ENCODE measurements at places on chromosomes 1 and 21.

DNA sequence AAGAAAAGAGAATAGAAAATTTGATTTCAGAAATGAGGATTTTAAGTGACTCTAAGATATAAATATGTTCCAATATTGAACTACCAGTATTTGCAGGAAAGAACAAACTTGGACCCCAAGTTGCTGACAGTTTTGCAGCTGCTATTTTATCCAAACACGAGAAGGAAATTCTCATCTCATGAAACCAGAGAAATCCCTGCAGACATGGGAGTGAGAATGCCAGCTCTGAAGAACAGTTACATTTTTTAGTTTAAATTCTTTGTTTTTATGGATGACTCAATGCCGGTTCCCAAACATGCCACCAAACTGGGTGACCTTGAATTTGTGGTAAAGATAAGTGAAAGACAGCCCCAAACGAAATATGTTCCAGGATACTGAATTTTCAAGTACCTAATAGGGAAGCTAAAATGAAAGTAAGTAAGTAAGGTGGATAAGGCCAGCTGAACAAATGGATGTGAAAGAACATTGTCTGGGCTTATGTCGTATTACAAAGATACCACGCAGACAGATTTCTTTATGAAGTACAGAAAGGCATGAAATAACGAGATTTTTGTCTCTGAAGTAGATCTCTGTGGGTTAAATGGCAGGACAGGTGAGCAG is 19.9 kb downstream of the TLR5 start:
- no peak for DNase-seq

- no peak for DNase-seq
Measured at GRCh38 chr1:243477731-243478290, 222.0 kb downstream of the SDCCAG8 start.

DNA sequence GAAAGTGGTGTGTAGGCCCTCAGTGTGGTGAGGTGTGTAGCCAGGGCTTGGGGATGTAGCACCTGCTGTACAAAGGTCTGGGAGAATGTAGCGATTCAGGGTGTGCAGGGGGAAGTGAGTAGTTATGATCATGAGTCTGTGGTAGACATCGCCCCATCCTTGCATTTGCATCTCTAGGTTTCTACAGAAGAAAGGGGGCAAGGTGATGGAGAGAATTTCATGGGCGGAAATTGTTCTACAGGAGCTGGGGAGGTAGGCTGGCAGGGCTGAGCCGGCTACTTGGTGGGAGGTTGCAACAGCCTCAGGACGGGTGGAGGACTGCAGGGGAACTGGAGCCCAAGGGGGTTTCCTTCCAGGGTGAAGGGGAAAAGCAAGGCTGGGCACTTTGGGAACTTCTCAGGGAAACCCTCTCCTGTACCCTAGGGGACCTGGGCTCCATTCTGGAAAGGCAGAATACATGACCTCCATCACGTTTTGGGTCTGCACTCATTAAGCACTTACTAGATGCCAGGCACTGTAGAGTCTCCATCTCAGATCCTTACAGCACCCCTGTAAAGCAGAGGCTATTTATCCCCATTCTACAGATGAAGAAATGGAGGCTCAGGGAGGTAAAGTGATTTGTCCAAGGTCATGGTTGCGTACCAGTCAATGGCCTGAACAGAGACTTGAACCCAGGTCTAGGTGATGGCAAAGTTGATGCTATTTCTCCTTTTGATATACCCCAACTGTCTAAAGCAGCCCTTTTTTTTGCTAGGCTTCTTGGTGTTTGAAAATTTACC is 14.5 kb upstream of the TNFRSF1B start:
- no peak for DNase-seq

DNA sequence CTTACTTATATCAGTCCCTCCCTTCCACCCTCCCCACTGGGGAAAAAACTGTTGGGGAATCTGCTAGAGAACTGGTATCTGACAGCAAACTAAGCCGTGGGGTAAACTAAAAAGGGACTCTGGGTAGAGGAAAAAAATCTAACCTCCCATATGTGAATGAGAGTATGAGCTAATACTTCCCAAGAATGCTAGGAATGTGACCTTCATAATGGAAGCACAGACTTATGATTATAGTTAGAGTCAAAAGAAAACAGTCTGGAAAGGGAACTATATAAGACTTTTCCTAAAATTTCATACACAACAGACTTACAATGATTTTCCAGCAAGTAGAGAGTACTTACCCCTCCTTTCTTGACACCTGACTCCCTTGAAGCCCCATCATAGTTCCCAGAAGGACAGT is 23.0 kb upstream of the RBBP5 start:
- no peak for DNase-seq

DNA sequence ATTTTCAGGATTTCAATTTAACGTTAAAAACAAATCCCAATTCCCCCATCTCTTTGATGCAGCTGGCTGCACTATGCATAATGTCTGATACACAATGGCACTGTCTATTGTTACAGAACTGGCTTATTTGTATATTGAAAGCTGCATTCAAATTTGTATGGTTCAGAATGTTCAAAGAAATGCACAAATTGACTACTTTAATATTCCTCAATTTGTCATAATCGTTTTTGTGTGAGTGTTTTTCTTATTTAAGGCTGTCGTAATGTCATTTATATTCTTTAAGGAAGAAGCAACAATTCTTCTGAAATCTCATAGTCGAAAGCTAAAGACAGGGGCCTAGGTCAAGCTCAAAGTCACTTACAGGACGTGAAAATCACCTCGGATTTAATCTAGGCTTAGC is 341.4 kb upstream of the ZRANB2 start:
- no peak for DNase-seq

DNA sequence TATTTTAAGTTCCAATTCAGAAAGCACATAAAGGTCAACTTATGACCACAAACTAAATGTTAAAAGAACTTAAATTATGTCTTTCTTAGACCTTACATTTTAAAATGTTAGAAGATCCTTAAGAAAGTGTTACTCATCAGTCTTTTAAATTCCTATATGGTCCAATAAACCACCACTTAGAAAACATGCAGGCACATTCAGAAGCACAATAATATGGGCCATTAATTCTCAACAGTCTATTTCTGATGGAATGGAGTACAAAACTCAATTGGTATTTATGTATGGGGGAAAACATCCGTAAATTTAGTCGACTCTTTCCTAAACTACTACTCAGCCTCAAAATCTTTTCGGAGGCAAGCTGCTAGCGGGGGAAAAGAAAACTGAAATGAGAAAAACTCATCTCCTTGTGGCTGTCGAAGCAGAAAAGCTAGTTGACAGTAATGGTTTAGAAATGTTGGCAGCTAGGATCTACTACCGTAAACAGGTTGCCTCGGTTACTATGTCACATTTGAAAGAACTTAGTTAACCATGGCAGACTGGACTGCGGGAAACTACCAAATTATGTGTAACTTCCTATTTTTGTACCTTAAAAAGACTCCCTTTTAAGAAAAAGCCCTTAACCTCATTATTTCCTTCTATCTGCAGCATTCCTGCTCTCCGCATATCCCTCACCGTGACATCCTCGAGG is 1.0 kb downstream of the TRMT1L start:
- DNase-seq, result peak; percentile 50

GRCh38 chr1:172185211-172185610 is 235.3 kb upstream of the C1orf105 start:
- no peak for DNase-seq

GRCh38 chr1:204131978-204132377 is 19.9 kb downstream of the ETNK2 start:
- DNase-seq, result no peak

DNA sequence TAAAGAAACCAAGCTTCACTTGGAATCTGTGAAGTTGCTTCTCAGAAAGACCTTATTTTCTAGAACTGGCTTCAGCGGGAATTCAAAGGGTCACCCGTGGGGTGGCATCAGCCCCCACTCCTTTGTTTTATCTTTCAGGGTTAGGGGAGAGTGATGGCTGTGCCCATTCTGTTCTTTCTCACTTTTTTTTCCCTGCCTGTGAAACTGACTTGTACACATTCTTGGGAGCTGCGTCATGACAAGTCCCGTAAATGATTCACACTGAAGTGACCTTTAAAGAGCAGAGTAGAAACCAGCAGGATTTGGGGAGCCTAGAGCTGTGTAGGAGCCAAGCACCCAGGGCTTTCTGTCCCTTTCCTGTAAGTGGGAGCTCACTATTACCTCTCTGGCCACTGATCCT is 43.8 kb downstream of the SLC44A3 start:
- no peak for DNase-seq

GRCh38 chr1:19893687-19894086 is 11.5 kb downstream of the OTUD3 start:
- DNase-seq, result no peak

GRCh38 chr1:1419813-1420653 is 1.0 kb downstream of the ANKRD65 start:
- DNase-seq, result no peak

DNA sequence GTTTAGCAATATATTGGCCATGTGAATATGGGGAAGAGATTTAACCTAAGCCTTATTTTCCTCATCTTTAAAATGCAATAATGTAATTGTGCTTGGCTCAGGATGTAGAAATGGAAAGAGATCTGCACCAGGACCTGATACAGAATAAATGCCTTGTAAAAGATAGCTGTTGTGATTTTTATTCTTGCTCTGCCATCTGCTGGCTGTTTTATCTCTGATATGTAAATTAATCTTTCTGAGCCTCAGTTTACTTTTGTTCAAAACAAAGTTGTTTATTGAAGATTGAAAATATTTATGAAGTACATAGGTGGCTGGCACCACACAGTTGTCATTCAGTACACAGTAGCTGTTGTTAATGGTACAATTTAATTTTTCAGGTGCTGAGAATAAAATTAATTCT is 21.9 kb downstream of the ZYG11B start:
- peak; percentile 8 for DNase-seq

DNA sequence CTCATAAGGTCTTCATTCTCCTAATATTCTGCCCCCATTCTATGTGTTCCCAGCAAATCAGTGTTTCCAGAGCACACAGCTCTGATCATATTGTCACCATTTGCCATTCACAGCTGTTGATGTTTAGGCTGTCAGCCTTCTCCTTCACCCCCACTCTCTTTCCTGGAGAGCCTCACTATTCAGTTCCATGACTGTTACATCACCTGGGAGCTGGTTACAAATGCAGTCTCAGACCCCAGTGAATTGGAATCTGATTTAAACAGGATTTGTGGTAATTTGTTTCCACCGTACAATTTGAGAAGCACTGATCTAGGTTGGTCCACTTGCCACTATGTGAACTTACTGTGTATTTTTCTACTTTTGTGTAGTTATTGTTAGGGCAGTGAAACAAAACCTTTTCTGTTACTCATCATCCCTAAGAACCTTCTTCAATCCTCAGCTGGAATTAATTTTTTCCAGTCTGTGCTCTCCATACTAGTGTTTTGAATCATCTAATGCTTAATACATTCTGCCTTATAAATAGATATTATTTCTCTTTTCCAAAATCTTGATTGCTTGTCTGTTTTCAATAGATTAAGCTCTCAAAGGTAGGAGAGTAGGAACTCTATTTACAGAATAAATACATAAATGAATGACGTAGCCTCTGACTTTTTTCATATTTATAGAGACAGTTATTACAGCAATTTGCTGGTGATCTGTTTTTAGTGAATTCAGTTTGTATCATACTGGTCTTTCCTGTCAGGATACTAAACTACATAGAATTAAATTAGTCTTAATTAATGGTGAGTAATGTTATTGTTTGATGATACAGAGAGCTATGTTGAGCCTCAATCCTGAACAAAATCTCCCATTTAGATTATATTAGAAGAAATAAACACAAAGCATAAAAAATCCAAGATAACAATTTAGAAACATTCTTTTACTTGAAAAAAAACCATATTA is 8.1 kb downstream of the SNX7 start:
- DNase-seq, result no peak

DNA sequence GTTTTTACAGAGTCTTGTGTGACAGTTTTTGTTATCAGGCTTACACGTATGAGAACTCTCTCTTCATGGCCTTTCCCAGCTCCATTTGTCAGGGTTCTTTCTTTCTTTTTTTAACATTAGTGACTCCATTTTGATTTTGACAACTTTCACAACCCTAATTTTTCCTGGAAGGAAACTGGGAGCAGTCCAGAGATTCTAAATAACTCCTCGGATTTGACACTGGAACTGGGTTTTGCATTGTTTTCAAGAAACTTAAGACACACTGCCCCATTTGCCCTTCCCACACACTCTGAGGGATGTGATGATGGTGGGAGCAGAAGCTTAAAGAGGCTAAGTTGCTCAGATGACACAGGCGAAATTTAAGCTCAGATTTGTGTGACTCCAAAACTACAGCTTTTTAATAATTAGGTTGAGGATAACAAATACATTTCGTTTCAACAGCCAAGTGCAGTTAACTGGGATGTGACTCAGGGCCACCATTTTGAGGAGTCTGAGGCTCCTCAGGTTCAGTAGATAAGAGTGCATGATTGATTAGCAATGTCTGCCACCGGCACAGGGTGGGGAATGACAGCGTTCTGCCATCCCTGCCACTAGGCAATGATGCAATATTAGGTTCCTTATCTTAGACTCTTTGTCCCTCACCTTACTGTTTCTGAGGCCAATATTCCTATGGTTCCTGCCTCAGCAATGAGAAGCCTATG is 95.1 kb upstream of the ATP1A1 start:
- DNase-seq, result no peak

DNA sequence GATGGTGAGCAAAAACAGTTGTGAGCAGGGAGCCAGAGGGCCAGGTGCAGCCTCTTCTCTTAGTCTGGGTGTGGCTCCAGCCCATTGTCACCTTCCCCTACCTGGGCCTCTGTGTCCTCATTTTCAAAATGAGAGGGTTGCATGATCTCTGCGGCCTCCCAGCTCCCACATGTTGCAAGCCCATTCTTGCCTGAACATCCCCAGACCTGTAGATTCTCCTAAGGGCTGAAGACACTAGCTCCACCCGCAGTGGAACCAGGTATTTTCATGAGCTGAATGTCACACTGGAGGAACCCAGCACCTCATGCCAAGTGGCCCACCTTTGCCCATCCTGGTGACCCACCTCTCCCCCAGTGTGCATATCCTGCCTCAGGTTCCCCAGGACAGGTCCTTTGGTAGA is 12.3 kb downstream of the IKBKE start:
- DNase-seq, result no peak

- DNase-seq, result no peak
Measured at GRCh38 chr1:201493757-201494617, 12.9 kb downstream of the CSRP1 start.

- no peak for DNase-seq
Measured at GRCh38 chr21:43985690-43986251, 26.3 kb upstream of the TRAPPC10 start.

DNA sequence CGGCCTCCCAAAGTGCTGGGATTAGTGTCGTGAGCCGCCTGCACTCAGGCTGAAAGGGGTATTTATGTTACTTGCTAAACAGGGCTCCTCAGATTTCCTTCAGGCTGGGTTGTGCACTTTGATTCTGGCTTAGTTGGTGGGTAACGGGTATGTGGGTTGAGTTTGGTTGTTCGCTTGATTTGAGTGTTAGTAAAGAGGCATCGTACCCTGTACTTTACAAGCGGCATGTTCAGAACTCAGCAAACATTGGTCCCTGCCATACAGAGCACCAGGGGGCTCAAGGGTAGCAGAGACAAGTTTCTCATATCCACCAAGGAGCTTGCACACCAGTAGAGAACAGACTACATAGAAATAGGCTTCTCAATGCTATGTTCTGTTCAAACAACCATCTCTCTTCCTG is 147.8 kb downstream of the PGBD5 start:
- no peak for DNase-seq

GRCh38 chr1:25912076-25912831 is 6.0 kb upstream of the STMN1 start:
- DNase-seq, result no peak

All from CD4-positive, alpha-beta T cell treated with Interferon alpha-2 for 1 hour (primary cell).